ENCODE measurements at places on chromosomes 5 and 9.

DNA sequence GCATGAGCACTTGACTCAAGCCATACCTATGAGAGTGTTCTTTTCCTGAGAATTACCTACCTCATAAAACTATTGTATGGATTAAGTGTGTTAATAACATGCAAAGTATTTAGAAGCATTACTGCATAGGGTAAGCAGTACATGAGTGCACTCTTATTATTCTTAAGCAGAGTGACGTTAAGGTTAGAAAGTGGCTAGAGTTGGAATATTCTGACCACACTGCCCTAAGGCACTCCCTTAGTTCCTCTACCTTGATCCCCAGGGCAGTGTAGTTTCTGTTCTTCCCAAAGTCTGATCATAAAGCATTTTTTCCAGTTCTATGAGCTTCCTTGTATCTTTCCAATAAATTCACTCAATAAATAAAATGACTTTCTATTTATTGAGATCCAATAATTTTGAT, 189.2 kb downstream of the PCSK1 start:
- DNase-seq = no peak

- no peak for DNase-seq
Observed at GRCh38 chr9:72749276-72749675, 203.6 kb downstream of the ALDH1A1 start.

DNA sequence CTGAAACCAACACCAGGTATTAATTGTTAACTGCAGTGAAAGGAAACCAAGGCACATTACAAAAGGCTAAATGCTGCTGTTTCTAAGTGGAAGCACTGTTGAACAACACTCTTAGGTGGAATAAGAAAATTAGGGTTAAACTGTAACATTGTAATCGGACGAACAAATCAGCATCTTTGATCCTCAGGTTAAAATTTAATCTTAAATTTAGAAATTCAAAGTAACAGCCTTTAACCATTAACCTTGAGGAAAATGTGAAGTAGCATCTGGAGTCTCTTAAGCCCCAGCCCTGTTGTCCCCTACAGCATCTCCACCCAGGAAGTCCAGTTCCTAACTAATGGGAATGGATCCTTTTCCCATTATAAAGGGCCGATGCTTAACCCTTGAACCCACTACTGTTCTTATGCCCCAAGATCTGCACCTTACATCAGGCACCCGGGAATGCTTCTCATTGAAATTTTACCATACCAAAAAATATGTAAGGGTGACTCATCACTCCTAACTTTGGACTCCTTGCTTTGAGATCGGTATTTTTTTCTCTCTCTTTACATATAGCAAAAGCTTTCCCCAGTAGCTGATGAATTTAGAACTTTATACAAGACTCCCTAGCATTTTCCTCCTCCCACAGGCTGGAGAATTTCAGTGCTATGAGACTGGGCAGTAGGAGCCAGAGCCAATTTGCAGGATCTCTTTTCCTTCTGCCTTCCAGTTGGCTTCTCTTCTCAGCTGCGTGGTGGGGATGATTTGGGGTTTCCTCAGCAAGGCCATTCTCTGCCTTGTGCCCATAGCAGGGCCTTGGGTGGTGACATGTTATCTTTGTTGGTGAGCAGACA, 32.0 kb upstream of the ITGA2 start:
- DNase-seq = no peak

DNA sequence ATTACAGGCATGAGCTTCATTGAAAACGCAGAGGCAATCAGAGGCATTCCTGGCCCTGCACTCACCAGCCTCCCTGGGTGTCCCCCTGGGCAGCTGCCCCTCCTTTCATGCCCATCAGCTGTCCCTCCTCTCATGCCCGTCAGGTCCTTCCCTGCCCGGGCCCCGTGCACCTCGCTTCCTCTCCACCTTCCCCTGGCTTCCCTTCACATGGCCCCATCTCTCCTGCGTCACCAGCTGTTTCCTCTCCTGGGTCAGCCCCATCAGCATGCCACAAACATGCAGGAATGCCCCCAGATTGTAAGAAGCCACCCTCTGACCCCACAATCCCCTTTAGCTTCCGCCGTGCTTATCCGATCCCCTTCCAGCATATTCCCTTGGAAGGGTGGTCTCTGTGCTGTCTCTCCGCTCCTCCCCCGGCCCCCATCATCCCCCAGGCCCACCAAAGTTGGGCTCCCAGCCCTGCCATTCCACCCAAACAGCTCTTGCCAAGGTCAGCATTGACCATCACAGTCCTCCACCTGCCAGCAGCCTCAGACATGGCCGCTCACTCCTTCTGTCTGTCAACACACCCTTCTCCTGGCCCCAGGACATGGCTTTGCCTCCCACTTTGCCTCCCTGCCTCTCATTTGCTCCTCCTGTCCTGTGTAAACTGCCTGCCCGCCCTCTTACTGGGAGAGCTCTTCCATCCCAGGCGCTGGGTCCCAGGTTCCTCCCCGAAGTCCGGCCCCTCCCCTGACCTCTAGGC, 98.6 kb upstream of the IER5L start:
- DNase-seq = no peak

DNA sequence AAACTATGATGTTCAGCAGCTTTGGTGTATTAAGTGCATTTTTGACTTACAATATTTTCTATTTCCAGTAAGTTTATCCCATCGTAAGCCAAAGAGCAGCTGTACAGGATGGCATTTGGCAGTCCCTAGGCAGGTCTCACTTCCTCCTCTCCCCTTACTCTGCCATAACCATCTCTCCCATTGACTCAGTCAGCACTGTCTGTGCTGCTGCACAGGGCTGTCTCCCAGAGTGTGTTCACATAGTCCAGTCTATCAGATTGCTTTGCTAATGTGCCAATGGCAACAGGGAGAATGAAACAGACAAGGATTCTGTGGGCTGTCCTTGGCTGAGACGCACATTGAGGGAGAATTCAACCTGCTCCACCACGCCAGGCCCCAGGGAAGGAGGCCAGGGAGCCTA, 47.0 kb upstream of the CAST start:
- no peak for DNase-seq

DNA sequence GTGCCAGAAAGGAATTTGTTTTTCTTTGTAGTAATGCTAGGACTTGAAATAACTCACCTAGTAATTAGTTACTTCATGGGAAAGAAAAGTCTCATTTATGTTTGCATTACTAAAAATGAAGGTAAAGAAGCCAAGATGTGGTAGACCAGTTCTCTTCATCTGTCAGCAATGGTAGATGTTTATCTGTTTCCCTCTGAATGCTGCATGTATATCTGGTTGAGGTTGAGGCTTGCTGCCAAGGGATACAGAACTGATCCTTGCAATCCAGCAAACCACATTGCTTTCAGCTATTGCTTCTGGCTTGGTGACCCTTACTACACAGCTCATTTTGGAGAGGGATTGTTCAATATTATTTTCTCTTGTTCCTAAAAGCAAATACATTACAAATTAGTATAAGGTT, 73.6 kb downstream of the ZNF474 start:
- no peak for DNase-seq

DNA sequence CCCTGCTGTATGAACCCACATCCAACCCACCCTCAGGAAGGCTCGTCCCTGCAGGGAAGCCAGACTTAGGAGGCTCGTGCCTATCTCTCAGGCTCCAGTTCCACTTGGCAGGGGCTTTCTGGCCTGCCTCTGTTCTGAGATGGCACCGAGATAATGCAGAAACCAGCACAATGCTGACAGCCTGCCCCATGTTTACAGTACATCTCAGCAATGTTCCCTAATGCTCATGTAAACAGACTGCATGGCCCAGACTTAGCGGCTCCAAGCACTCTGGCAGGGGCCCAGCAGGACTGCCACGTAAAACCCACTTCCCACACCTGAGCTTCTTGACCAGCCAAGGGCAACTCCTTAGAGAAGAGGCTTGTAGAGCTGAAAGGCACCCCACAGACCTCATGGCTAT, 499.5 kb upstream of the BRINP1 start:
- DNase-seq = no peak

- DNase-seq = no peak
Observed at GRCh38 chr9:7266911-7267595, 509.3 kb downstream of the KDM4C start.

DNA sequence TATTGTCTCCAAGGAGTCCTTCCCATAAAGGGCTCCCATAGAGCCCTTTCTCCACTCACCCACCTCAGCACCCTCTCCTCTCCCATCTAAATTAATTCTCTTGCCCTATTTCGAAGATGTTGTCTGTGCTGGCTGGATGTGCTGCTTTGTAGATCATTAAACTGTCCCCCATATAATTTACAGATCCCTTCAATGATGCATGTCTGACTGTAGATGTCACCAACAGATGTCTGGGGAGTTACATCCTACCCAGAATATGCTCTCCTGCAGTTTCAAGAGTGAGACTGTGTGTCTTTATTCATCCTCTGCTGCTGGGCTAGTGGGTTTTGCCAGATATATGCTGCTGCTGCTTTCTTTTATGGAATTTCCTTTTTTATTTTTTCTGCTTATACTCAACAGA, 351.2 kb downstream of the MLLT3 start:
- DNase-seq = no peak

- DNase-seq = no peak
Observed at GRCh38 chr5:31911291-31912265, 262.5 kb downstream of the GOLPH3 start.
